Vagina (tissue), 2 donors: ENCODE measurements at places on chromosomes 1 and 21.

DNA sequence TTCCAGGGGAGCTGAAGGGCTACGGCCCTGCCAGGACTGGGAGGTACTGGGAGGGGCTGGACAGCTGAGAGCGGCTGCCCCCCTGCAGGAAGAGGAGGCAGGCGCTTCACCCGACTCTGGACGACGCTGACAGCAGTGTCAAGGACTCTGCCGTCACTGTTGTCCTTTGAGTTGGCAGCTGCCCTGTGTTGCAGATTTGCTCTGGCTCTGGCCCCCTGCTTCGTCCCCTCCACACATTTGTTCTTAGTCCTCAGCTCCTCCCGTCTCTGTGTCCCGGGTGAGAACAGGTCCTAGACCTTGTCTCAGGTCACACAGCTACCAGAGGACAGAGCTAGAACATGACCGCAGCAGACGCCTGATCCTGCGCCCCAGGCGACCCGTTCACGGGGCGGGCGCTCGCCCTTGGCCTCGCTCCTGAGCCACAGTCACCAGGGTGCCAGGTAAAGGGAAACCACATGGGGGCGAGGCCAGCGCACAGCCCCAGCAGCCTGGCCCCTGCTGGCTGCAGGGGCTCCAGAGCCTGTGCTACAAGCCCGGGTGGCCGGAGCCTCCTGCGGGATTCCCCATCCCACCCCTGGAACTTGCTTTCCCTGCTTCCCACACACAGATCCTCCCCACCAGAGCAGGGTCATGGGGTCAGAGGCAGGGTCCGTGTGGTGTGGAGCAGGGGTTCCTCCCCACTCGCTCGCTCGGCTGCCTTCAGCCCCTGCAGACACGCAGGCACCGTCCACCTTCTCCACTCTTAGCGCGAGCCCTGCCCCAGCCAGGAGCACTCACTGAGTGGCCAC lies 10.7 kb upstream of the NPHP4 start:
- DNase-seq, result no peak

- DNase-seq, result no peak
Observed at GRCh38 chr1:6657138-6657537, 32.5 kb downstream of the THAP3 start.

- DNase-seq, result no peak
Observed at GRCh38 chr1:88695781-88696180, 11.7 kb downstream of the PKN2 start.

DNA sequence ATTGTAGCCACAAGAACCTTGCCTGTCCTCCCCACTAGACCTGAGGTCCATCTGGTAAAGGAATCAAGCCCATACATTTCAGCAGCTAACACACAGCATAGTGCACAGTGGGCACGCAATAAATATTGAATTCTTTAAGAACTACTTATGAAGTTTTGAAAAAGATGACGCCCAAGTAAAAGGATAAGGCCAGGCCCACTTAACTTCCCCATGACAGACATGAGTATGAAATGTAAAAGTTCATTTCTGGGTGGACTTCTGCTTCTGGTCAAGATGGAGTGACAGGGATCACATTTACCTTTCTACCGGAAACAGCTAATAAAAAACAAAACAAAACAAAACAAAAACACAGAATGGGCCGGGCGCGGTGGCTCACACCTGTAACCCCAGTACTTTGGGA lies 25.4 kb downstream of the SORT1 start:
- DNase-seq, result no peak

DNA sequence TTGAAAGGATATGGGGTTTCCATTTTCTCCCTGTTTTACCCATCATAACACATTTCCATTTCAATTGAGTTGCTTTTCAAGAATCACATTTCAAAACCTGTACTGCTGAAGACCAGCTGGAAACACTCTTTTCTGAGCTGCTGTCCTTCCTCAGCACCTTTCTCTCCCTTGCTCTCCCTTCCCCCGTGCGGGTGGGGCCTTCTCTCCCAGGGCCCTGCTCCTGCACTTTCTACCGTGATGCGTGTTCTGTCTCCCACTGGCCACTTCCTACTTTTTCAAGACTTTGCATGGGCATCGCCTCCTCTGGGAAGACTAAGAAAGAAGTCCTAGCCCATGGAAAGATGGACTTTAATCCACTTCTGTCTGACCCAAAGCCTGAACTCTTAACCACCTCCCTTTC lies 390.4 kb downstream of the PTPRU start:
- no peak for DNase-seq

GRCh38 chr1:64936956-64937355 lies 29.4 kb downstream of the JAK1 start:
- DNase-seq, result no peak

GRCh38 chr1:108717774-108718316 lies 5.1 kb downstream of the FNDC7 start:
- DNase-seq, result no peak

DNA sequence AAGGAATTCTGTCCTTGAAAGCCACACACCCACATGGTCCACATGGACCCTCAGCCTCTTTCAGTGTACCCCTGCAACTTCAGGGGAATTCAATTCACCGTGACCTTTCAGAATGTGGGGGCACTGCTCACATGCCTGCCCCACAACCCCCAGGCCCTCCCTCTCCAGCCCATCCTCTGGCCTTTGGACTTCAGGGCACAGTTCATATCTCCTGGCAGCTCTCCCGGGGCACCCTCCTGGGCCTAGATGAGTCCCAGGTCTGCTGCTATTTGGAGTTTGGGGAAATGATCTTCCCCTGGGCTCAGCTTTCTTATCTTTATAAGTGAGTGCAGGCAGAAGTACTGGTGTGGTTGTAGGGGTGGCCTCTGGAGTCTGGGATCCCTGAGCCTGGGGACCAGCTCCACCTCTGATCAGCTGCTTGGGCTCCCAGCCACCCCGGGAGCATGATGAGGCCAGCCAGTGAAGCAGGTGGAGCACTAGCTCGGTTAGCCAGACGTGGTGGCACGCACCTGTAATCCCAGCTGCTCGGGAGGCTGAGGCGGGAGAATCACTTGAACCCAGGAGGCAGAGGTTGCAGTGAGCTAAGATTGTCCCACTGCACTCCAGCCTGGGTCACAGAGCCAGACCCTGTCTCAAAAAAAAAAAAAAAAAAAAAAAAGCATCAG lies 15.8 kb downstream of the C1orf167 start:
- no peak for DNase-seq

DNA sequence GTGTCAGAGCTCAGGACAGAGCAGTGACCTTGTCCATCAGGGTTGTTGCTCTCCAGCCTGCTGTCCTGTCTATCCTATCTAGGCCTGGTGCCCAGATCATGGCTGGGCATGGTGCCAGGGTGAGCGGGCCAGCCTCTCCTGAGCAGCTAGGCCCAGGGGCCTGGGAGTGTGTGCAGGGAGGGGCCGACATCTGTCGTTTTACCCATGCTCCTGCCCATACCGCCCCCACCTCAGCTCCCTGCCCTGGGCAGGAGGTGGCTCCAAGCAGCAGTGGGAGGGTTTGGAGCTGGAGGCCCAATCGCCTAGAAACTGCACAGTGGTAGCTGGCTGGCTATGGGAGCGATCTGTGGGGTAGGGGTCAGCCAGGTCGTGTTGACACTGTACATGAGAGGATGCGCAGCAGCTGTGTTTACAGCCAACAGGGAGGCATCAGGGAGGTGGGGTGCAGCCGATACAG lies 6.5 kb downstream of the INSRR start:
- no peak for DNase-seq

DNA sequence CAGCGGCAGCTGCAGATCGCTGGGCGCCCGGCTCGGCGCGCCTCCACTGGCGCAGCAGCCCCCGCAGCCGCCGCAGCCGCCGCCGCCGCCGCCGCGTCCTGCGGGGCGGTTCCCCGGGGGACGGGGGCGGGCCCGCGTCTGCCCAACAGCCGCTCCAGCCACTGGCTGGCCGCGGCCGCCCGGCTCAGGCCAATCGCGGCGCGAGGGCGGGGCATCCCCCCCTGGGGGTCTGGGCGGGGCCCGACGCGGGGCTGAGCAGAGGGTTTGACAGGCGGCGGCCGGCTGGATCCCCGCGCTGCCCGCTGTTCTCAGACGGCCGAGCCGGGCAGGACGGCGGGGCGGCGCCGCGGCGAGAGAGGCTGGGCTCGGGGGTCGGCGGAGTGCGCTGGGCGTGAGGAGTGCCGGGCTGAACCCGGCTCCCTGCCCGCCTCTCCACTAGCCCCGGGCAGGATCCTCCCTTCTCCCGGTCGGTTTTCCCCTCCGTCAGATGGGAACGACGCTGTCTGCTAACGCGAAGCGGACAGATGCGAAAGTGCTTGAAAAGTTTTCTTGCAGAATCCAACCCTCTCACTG lies at the start of gene GLIS1:
TSS of gene GLIS1 (minus strand) at position 56 of the 573 bp plus-strand sequence. CDS start 1,100 bp downstream, outside the sequence.
- DNase-seq, result no peak

- no peak for DNase-seq
Observed at GRCh38 chr1:164805399-164805798, 246.4 kb downstream of the PBX1 start.

- no peak for DNase-seq
Observed at GRCh38 chr21:44822484-44823178, 4.8 kb upstream of the SUMO3 start.

DNA sequence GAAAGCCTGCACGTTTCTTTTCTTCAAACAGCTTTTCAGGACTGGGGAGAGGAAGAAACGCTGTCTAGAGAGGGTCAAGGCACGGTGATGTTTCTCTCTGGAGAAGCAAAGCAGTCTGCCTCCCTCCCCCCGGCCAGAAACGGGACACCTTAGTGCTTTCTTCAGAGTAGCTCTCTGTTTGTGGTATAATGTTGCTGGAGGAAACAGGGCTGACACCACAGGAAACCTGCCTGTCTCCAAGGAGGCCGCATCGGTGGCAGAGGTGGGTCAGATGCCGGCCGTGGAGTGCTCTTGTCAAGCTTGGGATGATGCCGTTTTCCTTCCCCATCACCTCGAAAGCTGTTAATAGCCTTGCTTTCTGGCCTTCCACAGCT lies 139.4 kb downstream of the DHRS3 start:
- DNase-seq, result no peak

DNA sequence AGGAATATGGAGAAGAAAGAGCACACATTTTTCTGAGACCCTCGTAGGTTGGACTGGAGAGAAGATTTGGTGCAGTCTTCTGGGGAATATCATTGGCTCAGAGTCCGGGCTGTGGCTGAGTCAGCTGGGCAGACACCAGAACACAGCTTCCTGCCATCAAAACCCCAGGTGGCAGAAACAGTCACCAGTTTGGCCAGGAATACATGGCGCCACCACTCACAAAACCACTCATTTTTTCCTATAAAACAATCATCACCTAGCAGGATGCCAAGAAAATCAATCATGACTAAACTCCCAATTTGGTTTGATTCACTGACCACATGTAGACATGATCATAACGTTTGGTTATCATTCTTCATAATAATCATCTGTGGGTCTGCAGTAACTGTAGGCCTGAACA lies 178.1 kb upstream of the PBX1 start:
- no peak for DNase-seq

- no peak for DNase-seq
Observed at GRCh38 chr1:53087332-53088285, 25.6 kb downstream of the PODN start.

- DNase-seq, result no peak
Observed at GRCh38 chr1:40535732-40536131, 4.3 kb downstream of the ZNF684 start.
